ENCODE measurements at places on chromosomes 16 and 17.

DNA sequence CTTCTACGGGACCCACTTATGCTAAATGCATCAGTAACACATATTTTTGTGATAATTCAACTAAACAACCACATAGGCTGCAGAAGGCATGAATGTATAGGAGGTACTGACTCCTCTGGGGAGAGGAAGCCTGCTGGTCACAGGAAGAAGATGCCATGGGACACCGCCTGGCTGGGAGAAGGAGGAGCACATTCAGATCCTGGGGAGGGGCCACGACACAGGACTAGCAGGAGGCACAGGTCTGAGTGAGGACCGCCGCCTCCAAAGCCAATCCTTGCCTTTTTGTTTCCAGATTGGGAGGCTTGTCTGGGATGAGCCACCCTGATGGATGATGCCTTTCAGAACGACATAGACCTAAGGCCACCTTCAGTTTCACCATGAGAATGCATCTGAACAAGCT lies 34.6 kb downstream of the MBTPS1 start:
- DNase-seq, result no peak

- no peak for DNase-seq
These were observed 16.3 kb upstream of the ATP2A3 start for GRCh38 chr17:3980381-3981014.

DNA sequence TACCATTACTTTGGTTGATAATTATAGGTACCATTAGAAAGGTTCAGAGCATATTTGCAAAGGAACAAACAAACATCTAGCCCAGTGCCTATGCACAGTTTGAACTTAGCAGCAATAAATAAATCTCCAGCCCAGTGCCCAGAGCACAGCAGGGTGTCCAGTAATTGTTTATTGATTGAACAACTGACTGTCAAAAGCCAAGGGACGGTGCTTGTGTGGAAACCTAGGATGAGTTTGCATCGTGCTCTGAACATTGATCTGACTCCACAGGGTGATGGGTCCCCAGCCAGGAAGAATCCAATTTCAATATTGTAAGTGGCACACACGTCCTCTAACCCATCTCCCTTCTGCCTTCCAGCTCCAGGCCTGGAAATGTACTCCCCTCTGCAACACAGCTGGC lies 625.5 kb upstream of the C16orf82 start:
- no peak for DNase-seq

- no peak for DNase-seq
These were observed 94.6 kb downstream of the CMIP start for GRCh38 chr16:81539009-81539758.

DNA sequence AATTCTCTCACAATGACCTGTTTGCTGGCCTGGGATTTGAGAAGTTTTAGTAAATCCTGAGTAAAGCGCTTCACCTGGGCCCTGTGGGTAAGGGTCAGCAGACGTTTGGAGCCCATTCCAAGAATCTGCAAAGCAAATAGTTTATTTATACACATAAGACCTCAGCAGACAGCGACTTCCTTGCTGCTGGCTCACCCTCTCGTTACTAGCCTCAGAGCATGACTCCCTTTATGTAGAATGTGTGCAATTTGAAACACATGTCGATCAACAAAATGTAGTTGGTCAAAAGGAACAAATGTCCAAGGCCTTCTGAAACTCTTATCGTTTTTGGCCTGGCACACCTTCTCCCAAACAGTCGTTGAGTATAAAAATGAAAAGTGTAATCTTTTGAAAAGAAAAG lies 31.3 kb downstream of the MARF1 start:
- DNase-seq, result no peak

GRCh38 chr17:32341141-32341856 lies 674 bp downstream of the C17orf75 start:
- DNase-seq, result peak; percentile 56

DNA sequence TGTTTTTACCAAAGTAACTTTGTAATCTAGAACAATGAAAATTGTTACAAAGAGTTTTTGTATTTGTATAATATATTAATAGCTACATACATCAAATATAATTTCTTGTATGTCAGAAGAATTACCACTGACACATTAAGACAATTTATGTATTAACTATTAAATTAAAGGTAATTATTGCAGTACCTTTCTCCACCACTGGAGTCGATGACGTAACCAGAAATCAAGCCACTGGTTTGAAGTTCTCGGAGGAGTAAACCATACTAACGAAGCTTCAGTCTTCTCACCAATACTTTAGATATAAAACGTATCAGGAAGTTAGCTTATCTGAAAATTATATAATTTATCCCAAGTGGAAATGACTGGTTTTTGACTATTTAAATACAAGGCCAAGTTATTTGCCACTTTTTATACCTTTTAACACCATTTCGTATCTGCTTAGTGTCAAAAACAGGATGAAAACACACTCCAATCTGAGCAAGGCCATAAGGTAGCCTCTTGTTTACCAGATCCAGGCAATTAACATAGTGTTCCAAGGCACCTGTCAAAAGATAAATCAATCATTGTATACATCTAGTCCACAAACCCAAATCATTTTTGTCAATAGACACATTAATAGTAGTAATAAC lies 4.3 kb downstream of the POLG2 start:
- peak; percentile 28 for DNase-seq

GRCh38 chr16:86229866-86230656 lies 280.3 kb upstream of the FOXF1 start:
- no peak for DNase-seq

GRCh38 chr16:69532641-69533455 lies 32.9 kb upstream of the NFAT5 start:
- no peak for DNase-seq

GRCh38 chr16:2008009-2008526 lies 1.6 kb downstream of the ZNF598 start:
- DNase-seq, result no peak

GRCh38 chr17:12047681-12048376 lies 27.2 kb downstream of the MAP2K4 start:
- no peak for DNase-seq

DNA sequence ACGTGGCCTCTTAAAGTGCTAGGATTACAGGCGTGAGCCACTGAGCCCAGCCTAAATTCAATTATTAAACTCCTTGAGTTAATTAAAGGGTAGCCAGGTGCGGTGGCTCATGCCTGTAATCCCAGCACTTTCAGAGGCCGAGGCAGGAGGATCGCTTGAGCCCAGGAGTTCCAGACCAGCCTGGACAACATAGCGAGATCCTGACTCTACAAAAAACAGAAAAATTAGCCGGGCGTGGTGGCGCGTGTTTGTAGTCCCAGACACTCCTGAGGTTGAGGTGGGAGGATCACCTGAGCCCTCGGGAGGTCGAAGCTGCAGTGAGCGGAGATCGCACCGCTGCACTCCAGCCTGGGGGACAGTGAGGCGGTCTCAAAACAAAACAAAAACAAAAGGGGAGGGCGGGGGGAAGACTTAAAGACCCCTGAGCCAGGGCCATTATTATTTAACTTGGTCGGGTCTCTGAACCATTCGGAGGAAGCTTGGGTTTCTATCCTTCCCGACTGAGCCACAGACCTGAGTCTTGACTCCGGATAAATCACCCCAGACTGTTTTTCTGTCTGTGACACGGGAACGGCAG lies 19.5 kb downstream of the BCL7C start:
- DNase-seq, result no peak

DNA sequence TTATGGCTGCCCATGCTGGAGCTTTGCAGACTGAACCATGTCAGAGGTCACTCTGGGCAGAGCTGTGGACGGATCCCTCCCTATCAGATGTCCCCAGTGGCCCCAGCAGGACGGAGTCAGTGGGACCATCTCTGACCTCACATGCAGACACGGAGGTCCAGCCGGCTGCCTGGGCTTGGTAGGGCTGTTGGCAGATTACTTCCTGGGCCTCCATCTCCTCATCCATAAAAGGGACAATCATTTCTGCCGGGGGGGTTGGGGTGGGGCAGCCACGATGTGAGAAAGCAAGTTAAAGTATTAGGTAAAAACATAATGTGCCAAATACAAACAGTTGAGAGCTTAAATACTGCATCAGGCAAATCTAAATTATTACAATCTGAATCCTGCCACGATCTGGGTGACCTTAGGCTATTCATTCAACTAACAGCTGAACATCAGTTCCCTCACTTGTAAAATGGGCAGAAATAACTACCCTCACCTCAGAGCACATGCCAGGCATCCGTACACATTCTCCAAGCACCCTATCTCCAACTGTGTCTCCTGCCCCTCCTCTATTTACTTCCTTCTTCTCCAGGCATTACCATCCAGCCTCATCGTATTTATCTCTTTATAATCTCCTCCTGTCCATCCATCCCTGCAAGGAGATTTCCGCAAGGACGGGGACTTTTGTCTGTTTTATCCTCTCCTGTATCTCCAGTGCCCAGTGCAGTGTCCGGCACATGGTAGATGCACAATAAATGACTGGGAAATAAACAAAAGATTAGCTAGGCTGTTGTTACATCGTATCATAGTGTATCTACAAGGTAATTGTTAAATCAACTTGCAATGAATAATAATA lies 192.3 kb upstream of the FOXF1 start:
- no peak for DNase-seq

- no peak for DNase-seq
These were observed 14.7 kb downstream of the SPNS2 start for GRCh38 chr17:4513113-4514032.

GRCh38 chr17:34400301-34400931 lies 37.4 kb upstream of the CCL1 start:
- DNase-seq, result no peak

DNA sequence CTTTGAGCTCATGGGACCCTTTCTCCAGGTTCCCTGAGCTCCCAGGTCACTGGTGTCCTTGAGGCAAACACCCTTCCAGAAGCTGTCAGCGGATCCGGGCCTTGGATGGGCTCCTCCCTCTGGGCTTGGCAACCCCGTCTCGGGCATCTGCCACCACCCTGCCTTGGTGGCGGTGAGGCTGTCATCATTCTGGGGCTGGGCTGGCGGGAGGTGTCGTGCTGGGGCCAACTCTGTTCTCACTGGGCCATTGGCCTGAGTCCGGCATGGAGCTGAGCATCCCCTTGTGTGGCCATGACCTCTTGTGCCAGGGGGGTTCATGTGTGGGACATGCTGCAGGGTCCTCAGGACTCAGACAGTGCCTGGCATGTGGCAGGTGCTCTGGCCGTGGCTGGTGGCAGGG lies 197.6 kb downstream of the LAT start:
- DNase-seq, result no peak

- no peak for DNase-seq
These were observed 3.9 kb upstream of the EXOC7 start for GRCh38 chr17:76107509-76107908.

GRCh38 chr17:39867880-39868553 lies at the start of gene ZPBP2:
TSS of gene ZPBP2 (plus strand) at chr17:39868202. CDS start at chr17:39868355, 153 bp downstream.
- peak; percentile 74 for DNase-seq

DNA sequence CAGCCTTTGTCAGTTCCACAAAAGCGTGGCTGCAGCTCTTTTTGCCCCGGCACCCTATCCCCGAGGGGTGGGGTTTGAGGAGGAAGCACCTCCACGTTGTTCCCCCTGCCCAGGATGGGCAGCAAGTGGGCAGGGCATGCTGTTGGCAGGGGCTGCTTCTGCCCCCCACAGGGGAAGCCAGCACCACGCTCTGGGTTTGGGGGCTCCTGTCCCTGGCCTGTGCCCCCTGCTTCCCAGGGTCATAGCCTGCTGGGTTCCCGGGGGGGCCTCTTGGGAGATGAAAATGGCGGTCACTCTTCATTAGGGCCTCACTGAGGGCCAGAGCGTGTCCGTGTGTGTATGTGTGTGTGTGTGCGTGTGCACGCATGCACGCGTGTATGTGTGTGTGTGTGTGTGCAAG lies 22.8 kb downstream of the LASP1 start:
- no peak for DNase-seq

DNA sequence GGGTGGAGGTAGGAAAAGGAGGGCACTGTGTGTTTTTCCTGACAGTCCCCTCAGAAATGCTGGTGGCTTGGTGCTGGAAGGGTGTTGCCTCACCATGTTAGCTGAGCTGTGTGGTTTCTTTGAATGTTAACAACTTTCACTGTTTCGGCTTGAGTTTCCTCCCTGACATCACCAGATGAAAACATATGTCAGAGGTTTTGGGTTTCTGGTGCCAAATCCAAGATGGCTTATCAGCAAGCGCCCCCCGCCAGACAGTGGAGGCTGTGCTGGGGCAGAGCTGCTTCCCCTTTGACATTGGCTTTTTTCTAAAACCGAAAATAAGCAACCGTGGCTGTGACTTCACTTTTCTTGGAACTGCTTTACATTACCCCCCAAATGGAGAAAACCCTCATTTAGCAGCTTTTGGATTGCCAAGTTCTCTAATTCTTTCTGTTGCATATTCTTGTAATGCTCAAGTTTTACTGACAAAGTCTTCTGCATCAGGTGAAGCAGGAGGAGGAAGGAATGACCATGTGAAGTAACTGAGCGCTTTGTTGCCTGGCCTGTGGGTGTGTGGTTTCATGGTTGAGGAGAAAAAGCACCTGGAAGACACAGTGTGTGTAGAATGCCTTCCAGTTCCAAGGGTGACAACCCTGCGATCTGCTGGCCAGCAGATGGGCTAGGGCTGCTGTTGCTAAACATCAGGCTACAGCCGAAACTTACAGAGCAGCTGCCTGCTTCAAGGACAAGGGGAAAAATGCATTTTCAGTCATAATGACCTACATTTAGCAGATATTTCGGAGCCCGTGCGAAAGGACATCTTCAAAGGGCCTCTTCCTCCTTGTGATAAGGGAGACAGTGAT lies 9.7 kb downstream of the RMI2 start:
- DNase-seq, result peak; percentile 87

GRCh38 chr17:31111183-31111582 lies 16.4 kb downstream of the NF1 start:
- no peak for DNase-seq
